HT-29 (cell line): ENCODE measurements at places on chromosomes 1 and 21. TPM values are rescaled to one million over a fixed set of nuclear protein-coding genes. Genes with fewer than 3 reads are reported as not detected.

DNA sequence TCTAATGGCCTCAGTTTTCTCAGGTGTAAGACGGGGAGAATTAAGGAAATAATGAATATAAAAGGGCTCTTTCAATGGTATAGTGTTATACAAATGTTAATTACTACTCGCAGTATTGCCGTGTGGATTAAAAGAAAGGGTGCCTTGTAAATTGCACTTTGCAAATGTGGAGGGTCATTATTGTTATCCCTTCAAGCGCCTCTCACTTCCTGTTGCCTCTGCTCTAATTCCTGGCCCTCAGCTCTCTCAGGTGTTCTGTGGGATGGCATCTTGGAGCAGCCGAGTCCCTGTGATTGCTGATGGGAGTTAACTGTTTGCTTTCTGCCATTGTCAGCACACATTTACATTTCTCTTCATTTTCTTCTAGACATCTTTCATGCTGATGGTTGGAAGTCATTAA, 7.1 kb upstream of the S100A11 start:
- DNase-seq = no peak

- DNase-seq = no peak
Observed at GRCh38 chr1:175380521-175381300, 188.1 kb upstream of the KIAA0040 start.

DNA sequence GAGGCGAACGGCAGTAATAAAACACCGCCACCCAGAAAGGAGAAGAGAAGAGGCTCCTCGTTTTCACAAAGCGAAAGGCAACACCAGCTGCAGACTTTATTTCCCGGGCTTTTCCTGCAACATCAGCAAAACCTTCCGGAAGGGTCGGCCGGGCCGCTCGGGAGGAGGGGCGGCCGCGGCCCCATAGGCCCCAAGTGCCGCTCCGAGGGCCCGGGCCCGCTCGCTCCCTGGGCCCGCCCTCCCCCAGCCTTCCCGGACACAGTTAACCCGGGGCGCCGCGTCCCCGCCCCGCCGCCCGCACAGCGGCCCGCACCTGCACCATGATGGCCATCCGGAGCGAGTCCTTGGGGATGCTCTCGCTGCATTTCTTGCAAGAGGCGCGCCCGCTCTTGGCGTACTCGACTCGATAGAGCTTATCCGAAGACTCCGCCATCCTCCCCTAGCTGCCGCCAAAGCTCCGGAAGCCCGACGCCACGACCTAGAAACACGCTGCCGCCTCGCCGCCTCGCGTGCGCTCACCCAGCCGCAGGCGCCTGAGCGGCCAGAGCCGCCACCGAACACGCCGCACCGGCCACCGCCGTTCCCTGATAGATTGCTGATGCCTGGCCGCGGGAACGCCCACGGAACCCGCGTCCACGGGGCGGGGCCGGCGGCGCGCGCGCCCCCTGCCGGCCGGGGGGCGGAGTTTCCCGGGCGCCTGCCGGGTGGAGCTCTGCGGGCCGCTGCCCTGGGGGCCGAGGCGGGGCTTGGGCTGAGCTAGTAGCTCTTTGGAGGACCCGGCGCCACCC, at the start of gene PARP1:
TSS of gene PARP1 (minus strand) at position 597 of the 788 bp plus-strand sequence. CDS start at position 433, 164 bp downstream.
- DNase-seq = peak; percentile 76

GRCh38 chr21:33840771-33841170, 74.8 kb downstream of the ATP5PO start:
- no peak for DNase-seq

GRCh38 chr1:201686714-201687455, 142.1 kb upstream of the IPO9 start:
- DNase-seq = peak; percentile 10

- no peak for DNase-seq
Observed at GRCh38 chr21:27268290-27268689, 301.4 kb upstream of the ADAMTS5 start.

DNA sequence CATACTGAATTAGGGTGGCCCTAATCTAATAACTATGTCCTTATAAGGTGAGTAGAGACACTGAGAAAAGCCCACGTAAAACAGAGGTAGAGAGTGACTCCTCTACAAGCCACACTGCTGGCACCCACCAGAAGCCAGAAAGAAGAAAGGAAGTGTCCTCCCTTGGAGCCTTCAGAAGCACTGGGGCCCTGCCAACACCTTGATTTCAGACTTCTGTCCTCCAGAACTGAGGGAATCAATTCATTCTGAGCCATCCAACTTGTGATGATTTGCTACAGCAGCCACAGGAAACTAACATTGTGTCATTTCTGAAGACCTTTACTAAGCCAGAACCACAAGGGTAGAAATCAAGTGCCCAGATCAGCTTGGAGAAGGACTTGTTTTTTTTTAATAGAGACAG, 15.0 kb downstream of the GNB1 start:
- no peak for DNase-seq

- DNase-seq = no peak
Observed at GRCh38 chr1:45767035-45767434, 16.6 kb upstream of the IPP start.

GRCh38 chr1:94542088-94542870, 720 bp upstream of the F3 start:
- no peak for DNase-seq

Gene SPRR1A
- total RNA-seq = not detected in 2 replicates

Gene TTC39A
- total RNA-seq = 26.3 and 36.3 TPM in 2 replicates

Gene TMEM59
- total RNA-seq = 193 and 255 TPM in 2 replicates

Gene TEDDM1
- not detected in 2 replicates for total RNA-seq

Gene CCDC27
- total RNA-seq = not detected in 2 replicates

Gene TGFB2
- 2.3 and 2.5 TPM in 2 replicates for total RNA-seq

Gene OR2T35
- total RNA-seq = not detected in 2 replicates
